ENCODE measurements at places on chromosomes 7 and 10.
A peak's percentile ranks its signal among the peaks of the same experiment; 100 is the strongest.

DNA sequence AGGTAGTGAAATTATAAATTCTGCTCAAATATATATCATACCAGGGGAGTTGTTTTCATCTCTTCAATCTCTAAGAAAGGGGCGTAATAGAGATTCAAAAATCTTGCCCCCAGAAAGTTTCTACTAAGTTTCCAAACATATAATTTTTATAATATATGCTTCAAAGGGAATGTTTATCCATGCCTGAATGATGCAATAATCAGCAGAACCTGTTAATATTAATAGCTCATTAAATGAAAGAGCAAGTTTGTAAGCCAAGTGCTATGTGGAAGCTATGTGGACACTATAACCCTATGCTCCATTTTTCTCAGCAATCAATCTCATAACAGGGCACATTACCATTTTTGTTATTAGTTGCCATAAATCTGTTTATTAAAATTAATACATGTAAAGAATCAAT is 25.3 kb downstream of the VPS41 start:
- no peak for DNase-seq

DNA sequence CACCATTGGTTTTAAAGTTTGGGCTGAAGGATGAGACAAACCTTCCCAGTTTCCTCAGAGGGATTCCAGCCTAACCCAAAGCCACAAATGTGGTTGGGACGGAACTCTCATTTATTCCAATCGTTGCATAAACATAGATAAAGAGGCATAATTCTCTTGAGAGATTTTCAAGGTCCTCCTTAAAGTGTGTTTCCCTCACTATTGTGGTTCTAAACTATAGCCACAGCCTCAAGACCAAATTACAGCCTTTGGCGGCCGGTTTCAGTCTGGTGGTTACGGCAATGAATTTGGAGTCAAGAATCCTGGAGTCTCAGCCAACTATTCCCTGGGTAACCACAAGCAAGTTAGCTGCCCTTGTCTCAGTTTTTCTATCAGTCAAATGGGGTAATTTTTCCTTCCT is 42.6 kb downstream of the SEM1 start:
- DNase-seq: no peak

- DNase-seq: no peak
Observed at GRCh38 chr7:22481726-22482125, 18.3 kb downstream of the STEAP1B start.

DNA sequence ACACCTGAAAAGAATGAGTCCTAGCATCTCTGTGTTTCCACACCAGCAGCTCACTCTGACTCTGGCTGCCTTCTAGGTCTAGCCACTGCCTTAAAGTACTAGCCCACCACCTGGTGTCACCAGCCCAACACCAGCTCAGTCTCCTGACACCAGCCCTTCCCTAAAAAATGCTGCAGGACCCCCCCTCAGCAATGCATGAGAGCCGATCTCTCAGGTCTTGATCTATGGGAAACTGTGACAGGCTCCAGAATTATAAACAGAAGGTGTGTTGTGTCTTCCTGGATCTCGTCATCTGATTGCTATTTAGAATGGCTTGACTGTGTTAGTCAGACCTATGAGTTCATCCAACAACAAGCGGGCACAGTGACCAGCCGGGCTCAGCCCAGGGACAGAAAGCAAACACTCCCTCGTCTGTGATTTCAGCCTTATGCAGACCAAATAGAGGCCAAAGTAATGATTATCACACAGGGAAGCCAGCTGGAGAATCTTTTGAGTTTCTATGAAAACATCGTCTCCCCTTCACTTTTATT is 66.6 kb downstream of the CUBN start:
- peak; percentile 46 for DNase-seq

DNA sequence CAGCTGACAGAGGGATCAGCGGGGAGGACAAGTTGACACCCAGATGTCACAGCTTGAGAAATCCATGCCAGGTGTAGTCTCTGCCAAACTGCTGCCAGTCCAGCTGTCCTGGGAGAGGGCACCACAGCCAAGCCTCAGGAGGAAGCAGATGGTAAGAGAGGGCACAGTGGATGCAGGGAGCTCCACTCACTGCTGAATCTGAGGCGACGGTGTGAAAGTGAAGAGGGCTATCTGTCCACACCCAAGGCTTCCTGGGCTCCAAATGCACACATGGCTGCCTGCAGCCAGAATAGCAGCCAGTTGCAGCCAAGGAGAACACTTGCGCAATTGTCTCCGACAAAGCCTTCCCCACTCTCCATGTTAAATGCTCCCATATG is 502.4 kb downstream of the GRID1 start:
- DNase-seq: no peak

GRCh38 chr10:24929904-24930303 is 22.5 kb downstream of the PRTFDC1 start:
- no peak for DNase-seq

DNA sequence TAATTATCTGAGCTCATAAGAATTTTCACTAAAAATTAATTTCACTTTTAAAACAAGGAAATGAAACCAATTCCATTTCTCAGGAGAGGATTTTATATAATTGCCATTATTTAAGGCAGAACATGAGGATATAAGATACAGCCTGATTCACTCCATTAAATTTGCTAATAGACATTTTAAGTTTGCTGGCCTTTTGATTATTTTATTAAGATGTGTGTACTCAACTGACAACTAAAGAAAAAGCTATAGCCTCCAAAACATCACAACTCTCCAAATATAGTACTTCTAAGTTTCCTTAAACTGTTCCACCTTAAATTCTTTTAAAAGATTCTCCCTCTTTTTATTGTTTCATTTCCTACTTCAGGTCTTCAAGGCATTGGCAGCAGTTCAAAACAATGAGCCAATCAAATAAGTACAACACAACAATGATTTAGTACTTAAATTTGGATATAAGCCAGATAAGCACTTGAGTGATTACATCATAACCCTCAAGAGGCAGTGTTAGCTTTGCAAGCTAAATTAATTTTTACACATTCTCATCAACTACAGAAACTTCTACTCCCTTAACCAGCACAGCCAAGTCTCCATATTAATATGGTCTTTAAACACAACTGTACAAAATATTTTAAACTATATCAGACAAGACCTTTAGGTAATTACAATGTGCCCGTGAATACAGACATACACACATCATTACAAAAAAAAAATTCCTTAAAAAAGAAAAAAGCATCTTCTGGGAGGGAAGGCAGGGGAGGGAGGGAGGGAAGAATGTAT is 121.8 kb downstream of the KMT2C start:
- DNase-seq: peak; percentile 32

GRCh38 chr7:54252256-54253035 is 289.7 kb upstream of the VSTM2A start:
- no peak for DNase-seq

GRCh38 chr10:5574642-5575131 is 49.9 kb downstream of the CALML3 start:
- DNase-seq: no peak

DNA sequence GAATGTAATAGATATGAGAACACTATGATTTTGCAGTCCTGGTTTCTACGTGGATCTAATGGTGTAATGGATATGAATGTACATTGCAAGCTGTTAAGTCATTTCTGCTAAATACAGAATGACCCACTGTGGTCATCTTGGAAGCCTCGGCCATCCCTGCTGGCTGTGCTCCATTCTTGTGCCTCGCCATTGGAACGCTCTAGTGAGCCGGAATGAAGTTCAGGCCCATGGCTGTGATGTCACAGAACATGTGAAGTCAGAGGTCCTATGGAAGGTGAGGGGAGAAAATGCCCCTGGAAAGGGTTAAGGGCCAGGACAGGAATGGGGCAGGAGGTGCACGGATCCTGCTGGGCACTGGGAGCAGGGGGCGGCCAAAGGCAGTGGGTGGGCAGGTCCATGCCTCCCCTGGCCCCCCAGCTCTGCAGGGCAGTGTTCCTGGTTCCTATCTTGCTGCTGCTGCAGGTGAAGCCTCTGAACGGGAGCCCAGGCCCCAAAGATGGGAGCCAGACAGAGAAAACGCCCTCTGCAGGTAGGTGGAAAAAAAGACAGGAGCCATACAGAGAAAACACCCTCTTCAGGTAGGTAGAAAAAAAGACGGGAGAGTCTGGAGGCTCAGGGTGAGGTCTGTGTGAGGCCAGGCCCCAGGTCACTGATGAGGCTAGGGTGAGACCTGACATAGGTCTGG is at the start of gene LLCFC1:
LLCFC1 (plus strand) TSS at position 259 of the 685 bp plus-strand sequence; CDS start at position 397, 138 bp downstream.
- DNase-seq: no peak

DNA sequence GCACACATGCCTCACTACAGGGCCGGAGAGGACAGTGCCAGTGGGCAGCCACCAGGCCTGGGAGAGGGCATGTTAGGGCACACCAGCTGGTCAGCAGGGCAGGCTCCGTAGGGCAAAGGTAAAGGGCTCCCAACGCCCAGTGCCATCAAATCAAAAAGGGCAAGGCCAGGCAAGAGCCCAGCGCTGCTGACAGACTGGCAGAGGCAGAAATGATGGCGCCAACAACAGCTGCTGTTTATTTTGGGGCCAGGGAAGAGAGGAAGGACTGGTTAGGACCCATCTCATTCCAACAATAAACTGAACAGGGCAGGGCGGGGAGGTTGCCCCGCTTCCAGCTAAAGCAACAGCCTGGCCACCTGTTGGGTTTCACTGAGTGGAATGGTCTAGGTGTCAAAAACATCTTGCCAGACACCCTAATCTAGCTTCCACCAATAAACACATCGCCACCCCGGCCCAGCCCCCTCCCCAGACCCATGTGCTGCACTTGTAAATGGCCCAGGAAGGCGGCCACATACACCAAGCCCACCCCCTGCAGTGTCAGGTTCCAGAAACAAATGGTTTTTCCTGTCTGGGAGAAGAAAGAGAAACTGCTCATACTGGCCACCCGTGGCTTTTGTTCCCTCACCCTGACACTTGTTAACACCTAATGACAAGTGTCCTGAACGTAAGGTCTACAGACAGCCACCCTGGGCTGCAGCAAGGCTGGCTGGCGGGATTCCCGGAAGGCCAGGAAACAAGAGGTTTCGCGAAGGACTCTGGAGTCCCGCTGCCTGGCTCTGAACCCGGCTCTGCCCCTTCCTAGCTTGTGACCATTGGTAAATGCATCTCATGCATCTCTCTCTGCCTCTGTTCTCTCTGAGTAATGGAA is 15.3 kb downstream of the SH3PXD2A start:
- no peak for DNase-seq

- DNase-seq: no peak
Observed at GRCh38 chr10:70169011-70169410, 1.3 kb downstream of the SAR1A start.

DNA sequence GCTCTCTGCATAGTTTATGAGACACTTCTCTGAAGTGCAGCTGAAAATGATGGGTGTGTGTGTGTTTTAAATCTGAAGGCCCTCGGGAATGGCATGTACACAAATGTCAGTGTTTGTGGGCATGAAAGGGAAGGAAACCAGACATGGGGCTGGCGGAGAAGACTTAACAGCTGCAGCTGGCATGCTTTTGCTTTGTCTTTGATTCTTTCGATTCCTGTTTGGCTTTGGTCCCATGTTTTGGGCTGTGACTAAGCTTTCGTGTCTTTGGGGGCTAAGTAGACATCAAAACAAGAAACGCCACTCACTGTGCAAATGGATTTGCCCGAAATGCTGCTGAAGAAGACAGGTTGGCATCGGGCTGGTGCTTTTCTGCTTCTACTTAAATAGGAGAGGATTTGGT is 179.3 kb downstream of the PFKFB3 start:
- no peak for DNase-seq

- DNase-seq: no peak
Observed at GRCh38 chr7:128714701-128715495, 24.3 kb upstream of the CALU start.

DNA sequence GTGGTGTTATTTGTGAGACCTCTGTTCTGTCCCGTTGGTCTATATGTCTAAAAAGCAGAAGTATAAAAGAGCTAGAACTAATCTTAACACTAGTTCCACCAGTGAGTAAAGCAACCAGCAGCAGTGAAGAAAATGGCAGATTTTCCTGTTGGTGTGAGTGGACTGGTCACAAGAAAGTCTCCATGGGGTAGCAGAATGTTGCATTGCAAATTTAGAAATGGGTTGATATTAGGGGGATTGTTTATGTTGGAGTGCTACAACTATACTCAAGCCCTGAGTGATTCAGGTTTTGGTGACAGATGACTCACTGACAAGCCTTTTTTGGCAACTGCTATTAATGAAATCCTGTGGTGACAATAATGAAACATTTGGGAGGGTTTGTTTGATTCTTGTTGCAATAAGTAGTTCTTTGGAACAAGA is 5.6 kb downstream of the AVL9 start:
- DNase-seq: no peak

DNA sequence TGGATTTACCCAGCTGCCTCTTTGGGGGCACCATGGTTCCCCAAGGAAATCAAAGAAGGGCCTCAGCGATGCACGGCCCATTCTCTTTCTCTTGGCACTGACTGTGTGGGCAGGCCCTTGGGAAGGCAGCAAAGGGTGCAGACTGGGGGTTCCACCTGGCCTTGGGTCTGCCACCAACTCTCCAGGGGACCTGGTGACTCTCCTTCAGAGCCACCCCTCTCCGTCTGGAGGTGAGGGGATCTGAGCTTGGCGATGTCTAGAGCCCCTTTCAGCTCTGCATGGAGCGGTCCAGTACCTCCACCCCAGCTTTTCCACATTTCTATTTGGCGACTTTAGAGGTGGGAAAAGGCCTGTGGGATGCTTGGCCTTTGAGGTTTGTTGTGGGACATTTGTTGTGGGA is 69.1 kb downstream of the C10orf120 start:
- DNase-seq: no peak

DNA sequence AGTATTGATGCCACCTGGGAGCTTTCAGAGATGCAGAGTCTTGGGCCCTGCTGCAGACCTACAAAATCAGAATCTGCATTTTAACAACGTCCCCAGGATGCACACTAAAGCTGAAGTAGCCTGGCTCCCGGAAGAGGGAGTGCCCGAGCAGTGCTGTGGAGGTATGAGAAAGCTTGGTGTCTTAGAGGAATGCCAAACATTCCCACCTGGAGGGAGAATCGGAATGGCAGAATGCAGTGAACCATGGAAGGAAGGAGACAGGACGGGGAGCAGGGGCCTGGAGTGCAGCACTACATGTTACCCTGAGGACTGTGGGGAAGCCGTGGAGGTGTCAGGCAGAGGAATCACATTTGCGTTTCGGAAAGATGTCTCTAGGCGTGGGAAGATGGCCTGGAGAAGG is 90.9 kb downstream of the AOAH start:
- DNase-seq: no peak

- DNase-seq: no peak
Observed at GRCh38 chr7:95303013-95303905, 21.1 kb downstream of the PON1 start.

DNA sequence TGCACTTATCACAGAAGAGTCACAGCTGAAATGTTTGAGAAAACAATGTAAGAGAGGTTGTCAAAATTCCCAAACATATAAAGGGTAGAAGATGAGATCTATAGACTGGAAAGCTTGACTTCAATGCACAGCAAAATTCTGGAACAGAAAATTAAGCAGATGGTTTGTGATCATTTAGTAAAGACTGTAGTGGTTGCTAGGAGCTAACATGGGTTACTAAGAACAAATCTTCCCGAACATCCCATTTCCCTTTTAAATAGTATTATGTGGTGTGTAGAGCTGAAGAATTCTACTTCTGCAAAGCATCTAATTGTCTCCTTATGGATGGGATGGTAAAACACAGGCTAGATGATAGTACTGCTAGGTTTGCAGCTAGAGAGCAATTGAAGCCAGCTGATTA is 312.3 kb downstream of the CAMK1D start:
- DNase-seq: no peak
